ENCODE measurements at places on chromosomes 5 and 9. TPM values are rescaled to one million over a fixed set of nuclear protein-coding genes. Genes with fewer than 3 reads are reported as not detected.

SPINK9 gene
- not detected for total RNA-seq

DNA sequence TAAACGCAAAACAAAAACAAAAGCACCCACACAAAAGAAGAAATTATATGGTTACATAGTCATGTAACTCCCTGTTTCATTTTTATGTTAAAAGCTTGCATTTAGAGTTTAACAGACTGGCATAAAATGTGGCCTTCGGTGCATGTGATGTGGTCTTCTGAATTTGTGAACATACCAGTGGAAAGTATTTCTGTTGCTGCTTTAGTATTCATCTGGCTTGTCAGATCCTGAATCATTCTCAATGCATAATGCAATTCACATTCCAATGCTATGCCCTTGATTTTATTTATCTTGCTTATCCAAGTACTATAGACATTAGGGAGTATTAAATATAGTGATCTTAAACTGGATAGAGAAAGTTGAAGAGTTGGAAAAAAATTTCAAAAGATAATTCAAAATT is 740.2 kb upstream of the ZNF608 start:
- H3K4me1 ChIP-seq = peaks cover 12% of the 10 kb centered on the region
- DNase-seq = no peak
- no peak overlapping the region for H3K4me3 ChIP-seq
- peaks cover 7% of the 10 kb centered on the region for H3K27me3 ChIP-seq

- DNase-seq = no peak
- H3K36me3 ChIP-seq = peaks cover 2% of the 10 kb centered on the region
- peaks cover 4% of the 10 kb centered on the region for H3K4me1 ChIP-seq
- H3K27ac ChIP-seq = no peak overlapping the region
- no peaks in the 10 kb centered on the region for H3K27me3 ChIP-seq
These were observed 186.2 kb downstream of the FANCC start for GRCh38 chr9:95131023-95131943.

DNA sequence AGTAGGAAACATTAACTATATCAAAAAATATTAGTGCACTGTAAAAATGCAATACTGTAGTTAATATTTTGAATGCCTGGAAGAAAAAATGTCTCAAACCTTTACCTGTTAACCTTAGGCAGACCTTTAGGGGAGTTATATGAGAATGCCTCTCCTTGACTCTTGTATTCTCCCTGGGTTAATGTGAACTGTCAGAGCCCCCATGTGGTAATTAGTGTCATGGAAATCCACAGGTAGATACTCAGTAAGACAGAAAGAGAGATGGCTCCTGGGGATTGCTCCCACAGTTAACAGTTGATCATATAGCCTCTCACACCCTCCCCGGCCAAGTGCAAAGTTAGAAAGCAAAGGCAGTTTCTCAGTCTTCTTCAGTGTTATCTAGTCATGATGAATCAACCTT is 742.8 kb downstream of the NR2F1-AS1 start:
- H3K27me3 ChIP-seq = no peaks in the 10 kb centered on the region
- H3K4me3 ChIP-seq = no peak overlapping the region
- DNase-seq = no peak

RPS23 gene
- 4,125 TPM for total RNA-seq
